SJSA1 (cell line): ENCODE measurements at places on chromosomes 5 and 9.

DNA sequence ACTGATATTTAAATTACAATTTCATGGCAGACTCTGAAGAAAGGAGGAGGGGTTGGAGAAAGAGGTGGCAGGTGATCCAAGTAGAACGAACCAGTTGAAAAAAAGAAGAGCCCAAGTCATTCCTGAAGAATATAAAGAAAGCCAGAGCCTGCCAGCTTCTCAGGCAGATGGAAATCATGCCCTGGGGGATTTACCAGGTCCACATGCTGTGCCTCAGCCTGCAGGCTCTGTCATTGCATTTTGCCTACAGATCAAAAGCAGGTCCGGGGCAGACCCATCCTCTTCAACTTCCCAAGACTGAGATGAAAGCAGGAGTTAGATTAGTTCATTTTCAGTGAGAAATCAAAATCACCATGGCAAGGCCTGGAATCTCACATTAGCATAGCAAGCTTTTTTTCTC lies 48.5 kb downstream of the GDNF start:
- DNase-seq, result no peak

- DNase-seq, result no peak
Observed at GRCh38 chr9:93555370-93555769, 21.0 kb upstream of the PHF2 start.

GRCh38 chr5:151810897-151811296 lies 39.1 kb downstream of the G3BP1 start:
- no peak for DNase-seq

DNA sequence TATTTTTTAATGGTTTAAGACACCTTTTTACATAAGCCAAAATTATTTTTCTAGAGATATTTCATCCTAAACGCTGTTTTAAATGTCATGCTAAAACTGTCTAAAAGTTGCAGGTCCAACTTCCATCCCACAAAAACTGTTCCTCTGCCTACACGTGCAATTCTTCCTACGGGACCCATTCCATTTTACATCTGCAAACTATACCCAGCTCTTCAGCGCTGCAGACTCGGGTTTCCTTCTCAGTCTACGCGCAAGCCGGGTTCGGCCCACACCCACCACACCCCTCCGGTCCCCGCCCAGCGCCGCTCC lies 8.7 kb downstream of the RANBP6 start:
- DNase-seq, result no peak

GRCh38 chr5:135678640-135679268 lies 100.0 kb upstream of the CXCL14 start:
- no peak for DNase-seq

DNA sequence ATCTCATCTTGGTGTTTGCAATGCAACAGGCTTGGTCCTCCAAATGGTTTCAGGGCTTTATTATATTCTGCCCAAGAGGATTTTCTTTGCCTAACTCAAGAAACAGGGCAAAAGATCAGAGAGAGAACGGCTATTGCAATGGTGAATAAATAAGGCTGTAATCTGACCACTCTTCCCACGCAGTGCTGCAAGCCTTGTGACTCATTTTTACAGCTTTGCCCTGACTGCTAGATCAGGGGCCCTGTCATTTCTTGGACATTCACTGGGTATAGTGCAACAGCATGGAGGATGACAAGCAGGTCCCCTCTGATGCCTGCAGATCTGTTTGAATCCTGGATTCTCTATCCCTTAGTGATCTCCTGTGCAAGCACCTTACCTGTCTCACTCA lies 459.1 kb downstream of the EBF1 start:
- peak; percentile 50 for DNase-seq

GRCh38 chr5:80860924-80861613 lies 99.1 kb upstream of the RASGRF2 start:
- no peak for DNase-seq

GRCh38 chr5:60677850-60678664 lies 21.9 kb downstream of the DEPDC1B start:
- DNase-seq, result peak; percentile 41

GRCh38 chr5:114360357-114360756 lies 1.5 kb upstream of the KCNN2 start:
- DNase-seq, result peak; percentile 22

DNA sequence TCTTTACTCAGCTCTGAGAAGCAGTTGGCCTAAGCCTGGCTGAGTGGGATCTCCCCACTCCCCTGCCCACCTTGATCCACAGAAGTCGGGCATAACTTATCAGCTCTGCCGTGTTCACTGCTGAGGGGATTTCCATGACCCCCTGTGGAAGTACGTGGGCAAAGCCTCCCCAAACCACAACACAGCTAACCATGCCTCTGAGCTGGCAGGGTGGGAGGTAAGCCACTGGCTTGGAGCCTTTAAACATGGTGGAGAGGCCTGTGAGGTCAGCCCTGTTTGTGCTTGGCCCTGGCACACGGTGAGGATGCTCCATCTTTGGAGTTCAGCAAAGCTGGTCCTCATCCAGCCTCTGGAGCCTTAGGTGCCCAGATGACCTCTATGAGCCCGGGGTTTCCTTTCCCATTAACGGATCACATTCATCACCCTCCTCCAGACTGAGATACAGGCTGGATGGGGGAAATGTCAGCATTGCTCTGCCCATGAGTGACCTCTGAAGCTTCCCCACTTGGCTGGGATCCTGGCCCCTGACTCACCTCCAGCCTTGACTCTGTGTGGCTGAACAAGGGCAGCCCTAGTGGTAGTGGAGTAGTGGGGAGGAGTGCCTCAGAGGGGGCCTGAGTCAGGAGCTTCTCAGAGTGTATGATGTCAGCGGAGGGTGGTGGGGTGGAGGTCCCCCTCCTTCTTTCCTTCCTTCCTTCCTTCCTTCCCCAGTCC lies 6.2 kb downstream of the PDLIM4 start:
- DNase-seq, result peak; percentile 85

DNA sequence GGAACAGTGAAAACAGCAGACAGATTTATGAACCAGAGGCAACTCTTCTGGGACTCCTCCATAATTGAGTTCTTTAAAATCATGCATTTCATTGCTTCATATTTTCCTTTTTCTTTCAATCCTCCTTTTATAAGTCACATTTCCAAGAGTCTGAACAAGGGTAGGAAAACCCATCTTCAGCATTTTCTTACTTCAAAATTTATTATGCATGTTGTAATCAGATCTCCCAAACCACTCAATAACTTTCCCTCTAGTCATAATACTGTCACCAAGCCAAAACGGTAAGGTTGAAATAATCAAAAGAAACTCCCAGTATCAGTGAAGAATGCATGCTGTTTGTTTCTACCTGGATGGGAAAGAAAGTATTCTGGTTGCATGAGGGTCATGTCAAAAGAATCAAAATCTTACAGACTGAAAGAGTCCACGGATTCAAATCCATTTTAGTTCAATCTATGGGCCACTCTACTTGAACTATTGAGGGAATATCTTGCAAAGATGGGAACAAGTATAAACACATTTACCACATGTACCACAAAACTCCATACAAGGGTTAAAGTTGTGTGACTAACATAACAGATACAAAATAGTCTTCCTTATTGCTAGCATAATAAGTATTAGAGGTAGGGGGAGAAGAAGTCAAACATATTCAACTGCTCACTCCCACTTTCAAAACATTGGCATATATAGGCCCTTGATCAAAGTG lies 797.3 kb downstream of the MAT2B start:
- no peak for DNase-seq

DNA sequence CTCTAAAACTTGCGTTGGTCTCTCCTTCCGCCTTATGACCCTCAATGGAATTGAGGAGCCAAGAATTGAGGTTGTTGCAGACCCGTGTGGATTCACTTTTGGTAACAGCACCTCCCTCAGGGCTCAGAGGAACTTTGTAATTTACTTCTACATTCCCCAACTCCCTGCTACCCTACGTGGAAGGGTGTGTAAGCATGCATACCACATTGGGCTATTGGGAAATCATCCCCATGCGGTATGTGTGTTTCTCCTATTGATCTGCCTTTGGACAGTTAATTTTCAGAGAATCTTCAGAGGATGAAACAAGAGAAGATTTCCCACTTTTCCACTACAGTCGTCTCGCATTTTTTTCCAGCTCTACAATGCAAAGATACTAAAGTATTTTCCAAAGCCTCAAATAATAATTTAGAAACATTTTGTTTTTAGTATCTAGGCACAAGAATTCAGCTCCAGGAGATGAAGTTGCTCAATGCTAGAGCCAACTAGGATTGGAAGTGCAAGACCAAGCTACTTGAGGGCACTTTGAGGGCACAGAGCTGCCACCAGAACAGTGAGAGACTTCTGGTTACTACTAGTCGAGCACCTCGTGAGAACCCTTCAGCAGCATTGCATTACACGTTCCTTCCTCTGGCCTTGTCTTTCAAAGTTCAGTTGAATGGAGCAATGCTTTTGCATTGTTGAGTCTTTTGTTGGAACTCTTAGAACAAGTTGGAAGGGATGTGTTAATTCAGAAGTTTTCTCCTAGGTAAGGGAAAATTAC lies 3.4 kb downstream of the C1QTNF3 start:
- no peak for DNase-seq

GRCh38 chr9:133592731-133593409 lies 16.3 kb downstream of the FAM163B start:
- no peak for DNase-seq

DNA sequence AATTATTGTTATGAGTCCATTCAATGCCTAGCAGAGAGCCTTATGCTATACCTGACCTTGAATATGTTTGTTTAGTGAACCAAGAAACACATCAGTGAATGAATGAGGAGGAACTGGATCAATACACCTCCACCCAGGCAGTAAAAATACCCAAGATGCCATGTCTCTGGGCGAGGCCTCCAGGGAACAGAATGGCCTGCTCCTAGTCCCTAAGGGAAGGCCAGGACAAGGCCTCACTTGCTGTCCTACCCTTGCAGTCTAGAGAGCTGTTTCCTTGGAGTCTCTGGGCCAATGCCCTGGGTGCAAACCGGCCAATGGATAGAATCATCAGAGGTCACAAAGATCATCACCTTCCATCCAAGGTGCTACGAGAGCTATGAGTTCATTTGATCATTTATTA lies 26.1 kb downstream of the TNIP1 start:
- DNase-seq, result no peak

DNA sequence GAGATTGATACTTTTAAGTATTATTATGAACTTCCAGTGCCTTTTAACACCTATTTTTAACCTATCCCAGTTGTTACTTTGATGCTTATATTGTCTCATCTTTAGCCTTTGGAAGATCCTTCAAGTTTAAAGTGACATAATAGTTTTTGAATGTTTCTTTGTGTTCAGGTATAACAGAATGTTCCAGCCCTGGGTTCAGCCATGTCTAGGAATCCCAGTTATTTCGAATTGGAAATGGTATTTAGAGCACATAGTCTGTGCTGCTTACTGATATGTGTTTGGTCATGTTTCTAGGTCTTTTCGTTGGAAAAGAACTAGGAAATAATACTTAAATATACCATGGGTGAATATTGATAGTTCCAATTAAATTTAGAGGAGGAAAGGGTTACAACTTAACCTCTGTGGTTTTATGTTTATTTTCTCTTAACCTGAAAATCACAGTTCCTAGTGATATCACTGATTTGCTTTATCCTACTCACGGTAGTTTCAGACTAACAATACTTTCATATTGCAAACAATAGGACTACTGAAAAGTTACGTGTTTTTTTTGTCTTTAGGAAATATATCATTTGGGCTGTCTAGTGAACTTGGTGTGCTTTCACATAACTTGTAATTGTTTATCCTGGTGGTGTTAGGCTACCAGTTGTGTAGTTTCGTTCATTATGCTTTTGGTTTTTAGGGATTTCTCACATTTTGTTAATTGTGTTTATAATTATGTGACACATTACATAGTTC lies 37.8 kb downstream of the UHRF2 start:
- no peak for DNase-seq

GRCh38 chr9:137085920-137086530 lies 760 bp upstream of the MAN1B1 start:
- no peak for DNase-seq
